ENCODE measurements at places on chromosomes 12 and 14.

- DNase-seq: no peak
These were observed 107.1 kb upstream of the DIO3 start for GRCh38 chr14:101454229-101454628.

DNA sequence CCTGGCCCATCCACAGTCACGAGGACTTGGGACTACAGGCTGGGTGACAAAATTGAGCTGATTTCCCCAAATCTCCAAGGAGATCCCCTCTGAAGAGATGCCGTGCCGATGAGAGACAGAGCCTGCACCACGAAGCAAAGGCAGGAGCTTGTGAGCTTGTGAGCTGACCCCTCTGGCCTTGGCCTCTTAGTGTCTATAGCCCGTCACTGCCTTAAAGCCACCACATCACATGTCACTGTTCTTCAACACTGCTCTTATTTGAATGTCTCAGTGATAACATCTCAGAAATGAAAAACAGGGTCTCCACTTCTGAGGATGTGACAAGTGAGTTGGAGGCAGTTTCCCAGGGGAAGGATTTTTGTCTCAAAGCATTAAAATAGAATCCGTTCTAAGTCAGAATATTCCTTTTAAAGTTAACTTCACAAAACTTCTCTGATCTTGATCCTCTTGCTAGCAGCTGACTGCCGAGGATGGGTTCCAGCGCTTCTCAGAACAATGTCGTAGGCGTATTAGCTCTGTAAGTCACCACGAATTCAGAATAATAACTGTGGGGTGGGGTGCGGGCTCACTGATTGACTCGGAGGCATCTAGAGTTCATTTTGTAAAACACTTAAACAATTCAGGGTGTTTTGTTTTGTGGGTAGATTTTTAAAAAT, 37.5 kb downstream of the CHST11 start:
- peak; percentile 52 for DNase-seq

DNA sequence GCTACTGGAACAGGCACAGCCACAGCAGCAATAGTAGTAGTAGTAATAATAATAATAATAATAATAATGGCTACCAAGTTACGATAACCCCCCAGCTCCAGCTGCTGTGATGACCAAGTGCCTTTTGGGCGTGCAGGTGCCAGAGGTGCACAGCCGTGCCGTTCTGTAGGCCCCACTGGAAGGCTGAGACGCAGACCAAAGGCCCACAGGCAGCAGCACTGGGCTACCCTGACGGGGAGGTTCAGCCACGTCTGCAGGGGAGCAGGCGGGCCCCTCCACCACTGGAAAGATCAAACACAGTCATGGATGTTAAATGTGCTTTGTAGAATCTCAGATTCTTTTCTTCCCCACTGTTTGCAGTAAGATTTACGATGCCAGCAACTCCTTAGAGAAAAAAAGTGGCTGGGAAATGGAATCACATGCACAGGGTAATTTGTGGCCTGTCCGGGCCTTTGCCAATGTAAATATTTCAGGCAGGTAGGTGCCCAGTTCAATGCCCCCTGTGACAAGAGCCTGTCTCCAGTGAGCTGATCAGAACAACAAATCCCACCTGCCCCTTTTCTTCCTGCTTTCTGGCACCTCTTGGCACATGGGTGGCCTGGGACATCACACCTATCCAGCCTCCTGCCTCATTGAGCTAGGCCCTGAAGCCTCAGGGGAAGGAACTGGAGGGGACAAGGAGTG, 32.6 kb downstream of the CCDC85C start:
- no peak for DNase-seq

DNA sequence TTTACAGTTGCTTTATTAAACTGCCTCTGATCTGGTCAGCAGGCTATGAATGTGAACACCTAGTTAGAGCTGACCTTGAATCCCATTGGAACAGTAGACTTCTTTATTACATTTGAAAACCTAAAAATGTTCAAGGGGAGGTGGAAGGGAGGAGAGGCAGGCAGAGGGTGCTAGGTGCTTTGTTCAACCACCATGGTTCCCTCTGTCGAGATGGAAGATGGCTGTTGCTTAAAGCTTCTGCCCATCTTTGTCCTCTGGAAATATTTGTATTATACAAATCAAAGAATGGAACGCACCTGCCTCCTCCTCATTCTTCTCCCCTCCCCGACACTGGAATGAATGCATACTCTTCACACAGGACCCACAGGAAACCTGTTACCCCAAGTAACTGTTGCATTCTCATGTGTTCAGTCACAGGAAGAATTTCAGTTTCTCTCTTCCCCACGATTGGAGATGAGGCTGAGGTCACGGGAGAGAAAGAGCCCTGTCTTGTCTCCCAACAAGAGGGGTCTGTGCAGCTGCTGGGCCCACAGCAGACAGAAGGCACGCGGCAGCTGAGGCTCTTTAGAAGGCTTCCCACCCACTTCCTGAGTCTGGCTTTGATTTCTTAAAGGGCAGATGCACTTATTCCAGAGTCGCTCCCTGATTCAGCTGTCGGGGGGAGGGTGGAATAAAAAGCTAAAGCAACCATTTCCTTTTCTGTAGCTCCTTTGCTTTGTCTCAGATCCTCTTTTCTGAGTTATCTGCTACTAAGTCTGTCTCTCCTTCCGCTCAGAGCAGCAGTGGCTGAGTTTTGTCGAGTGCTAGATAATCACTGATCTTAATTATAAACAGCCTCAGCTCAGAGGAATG, 217.9 kb upstream of the BTG1 start:
- peak; percentile 61 for DNase-seq

DNA sequence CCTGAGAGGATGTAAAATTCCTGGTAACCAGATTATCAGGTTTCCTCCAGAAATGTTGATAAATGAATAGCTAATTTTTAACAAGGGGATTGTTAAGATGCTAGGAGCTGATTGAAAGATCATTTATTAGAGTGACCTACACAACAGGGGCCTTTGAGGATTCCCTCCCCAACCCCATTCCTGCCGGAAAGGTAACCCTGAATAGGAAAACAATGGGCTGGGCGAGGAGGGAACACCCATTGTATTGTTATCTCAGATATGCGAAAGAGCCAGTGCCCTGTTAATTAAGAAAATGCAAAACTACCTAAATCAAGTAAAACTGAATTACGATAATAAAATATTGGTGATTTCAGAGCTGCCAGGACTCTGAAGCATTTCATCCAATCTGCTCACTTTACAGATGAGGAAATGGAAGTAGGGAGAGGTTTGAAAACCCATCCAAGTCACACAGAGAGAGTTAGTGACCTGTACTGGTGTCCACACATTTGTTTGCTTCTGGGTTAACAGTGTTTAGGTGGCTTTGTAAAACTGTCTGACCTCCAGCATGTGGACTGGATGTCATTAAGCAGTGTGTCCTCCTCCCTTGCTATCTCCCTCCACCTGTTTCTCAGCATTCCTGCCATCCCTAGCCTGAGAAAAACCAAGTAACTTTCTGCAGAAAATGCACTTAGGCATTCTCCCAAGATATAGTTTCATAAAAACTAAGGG, 214.8 kb downstream of the TTC6 start:
- no peak for DNase-seq

DNA sequence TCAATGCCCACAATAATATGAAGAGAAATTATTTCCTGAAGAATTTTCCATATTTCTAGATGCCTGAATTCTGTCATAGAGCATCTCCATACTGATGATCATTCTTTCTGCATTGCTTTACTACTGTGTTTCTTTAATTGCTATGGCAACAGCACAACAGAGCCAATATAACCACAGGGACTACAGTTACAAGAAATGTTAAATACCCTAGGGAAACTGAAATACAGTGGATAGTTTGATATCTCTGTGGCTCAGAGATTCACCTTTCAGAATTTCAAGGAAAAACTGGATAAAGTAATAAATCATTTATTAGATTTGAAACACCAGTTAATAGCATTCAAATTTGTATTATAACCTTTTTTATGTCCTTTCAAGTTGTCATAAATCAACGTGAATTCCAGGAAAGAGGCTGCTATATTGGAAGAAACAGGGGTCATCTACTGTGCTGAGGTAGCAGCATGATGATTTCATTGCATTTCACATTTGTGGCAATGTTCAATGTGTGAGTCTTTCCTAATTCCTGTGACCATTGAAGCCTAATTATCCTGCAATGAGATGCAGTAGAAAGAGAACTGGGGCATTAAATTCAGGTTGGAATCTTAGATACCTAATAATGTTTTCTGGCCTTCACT, 267.1 kb downstream of the LRFN5 start:
- no peak for DNase-seq

DNA sequence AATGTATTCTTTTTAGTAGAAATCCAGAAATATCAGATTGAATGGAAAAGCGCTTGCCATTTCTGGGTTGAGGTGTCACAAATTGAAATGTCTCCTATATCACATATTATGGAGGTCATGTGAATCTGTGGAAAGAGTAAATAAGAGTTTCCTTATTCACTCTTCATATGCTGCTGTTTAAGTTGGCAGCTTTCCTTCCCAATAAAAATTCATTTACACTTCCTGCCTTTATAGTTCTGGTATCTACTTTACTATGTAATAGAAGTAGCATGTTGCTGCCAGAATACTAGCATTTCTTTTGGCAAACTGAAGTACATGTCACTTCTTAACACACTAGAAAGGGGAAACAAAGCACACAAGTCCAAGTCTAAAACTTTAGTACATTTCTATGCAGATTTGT, 60.8 kb downstream of the SDR9C7 start:
- DNase-seq: no peak

- no peak for DNase-seq
These were observed 2.7 kb upstream of the SOAT2 start for GRCh38 chr12:53100466-53101151.

All from CD4-positive, alpha-beta T cell treated with Interleukin-12 subunit alpha and Interleukin-12 subunit beta, for 1 hour (primary cell).